ENCODE measurements at places on chromosomes 16 and 17. TPM values are rescaled to one million over a fixed set of nuclear protein-coding genes. Genes with fewer than 3 reads are reported as not detected.

DNA sequence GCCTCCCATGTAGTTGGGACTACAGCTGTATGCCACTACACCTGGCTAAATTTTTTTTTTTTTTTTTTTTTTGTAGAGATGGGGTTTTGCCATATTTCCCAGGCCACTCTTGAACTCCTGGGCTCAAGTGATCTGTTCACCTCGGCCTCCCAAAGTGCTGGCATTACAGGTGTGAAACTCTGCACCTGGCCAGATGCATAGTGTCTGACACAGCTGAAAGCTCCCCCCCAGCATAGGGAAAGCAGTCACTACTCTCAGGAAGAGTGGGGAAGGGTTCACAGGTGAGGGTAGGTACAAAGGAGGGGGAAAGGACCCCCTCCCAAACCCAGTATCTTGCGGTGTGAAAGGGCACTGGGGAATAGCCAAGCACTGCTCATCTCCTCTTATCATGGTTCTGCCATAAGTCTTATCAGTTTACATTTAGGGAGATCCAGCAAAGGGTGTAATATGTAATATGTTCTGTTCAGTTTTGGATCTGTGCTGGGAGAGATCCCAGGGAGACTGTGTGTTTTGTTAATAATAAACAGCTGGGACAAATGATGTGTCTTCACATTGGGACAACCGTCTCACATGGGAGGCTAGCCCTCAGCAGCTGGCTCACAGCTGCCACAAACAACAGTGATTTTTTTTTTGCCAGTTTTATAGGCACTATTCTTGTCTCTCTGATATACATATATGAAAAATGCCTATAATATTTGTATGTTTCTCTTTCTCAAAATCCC lies 6.8 kb upstream of the CAVIN1 start:
- peaks cover 6% of the 10 kb centered on the region for H3K4me1 ChIP-seq
- no peak overlapping the region for H3K27ac ChIP-seq
- H3K4me3 ChIP-seq = no peak overlapping the region

DNA sequence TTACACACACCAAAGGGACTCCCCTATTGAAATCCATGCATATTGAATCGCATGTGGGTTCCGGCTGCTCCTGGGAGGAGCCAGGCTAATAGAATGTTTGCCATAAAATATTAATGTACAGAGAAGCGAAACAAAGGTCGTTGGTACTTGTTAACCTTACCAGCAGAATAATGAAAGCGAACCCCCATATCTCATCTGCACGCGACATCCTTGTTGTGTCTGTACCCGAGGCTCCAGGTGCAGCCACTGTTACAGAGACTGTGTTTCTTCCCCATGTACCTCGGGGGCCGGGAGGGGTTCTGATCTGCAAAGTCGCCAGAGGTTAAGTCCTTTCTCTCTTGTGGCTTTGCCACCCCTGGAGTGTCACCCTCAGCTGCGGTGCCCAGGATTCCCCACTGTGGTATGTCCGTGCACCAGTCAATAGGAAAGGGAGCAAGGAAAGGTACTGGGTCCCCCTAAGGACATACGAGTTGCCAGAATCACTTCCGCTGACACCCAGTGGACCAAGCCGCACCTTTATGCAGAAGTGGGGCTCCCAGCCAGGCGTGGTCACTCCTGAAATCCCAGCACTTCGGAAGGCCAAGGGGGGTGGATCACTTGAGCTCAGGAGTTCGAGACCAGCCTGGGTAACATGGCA lies 2.2 kb downstream of the GAA start:
- H3K36me3 ChIP-seq = peaks cover 30% of the 10 kb centered on the region
- peak; percentile 52 for DNase-seq
- H3K27me3 ChIP-seq = no peaks in the 10 kb centered on the region
- H3K4me1 ChIP-seq = peaks cover 36% of the 10 kb centered on the region
- no peak overlapping the region for H3K27ac ChIP-seq

Gene CDH5
- 62.7 TPM for total RNA-seq

- peak; percentile 51 for DNase-seq
- H3K4me3 ChIP-seq = no peak overlapping the region
- H3K36me3 ChIP-seq = no peaks in the 10 kb centered on the region
- H3K27me3 ChIP-seq = no peaks in the 10 kb centered on the region
Observed at GRCh38 chr17:2949469-2950044, 113.8 kb downstream of the OR1D5 start.

Gene SPPL2C
- total RNA-seq = not detected

Gene SREBF1
- 50.1 TPM for total RNA-seq

Gene GPT2
- 4.2 TPM for total RNA-seq

Gene CLEC19A
- not detected for total RNA-seq

Gene GRIN2C
- 1.5 TPM for total RNA-seq

DNA sequence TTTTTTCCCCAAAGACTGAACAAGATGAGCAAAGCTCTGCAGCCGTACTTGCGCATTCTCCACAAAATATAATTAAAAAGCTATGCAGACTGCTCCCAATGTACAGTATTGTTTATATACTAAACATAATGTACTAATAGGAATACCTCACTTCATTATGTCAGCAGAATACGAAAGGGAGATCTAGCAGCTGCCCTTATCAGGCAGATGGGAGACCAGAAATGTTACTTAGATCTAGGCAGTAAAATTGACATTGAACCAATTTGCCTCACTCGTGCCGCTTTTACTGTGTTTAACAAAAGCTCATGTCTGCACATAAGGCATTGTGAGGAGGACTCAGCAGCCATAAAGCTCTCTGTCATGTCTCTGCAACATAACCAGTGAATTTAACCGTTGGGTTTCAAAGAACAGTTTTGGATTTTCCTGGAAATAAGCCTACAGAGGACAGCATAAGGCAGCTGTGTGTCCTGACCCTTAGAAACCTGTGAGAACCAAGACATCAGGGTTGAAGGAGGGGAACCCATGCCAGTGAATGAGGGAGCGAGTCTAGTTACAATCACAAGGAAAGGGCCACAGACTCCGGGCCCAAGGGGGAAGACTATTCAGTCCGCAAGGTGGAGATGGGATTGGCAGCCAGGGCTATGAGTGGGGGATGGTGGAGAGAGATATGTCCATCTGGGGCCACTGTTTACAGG lies 71.4 kb downstream of the GNAO1 start:
- no peaks in the 10 kb centered on the region for H3K4me1 ChIP-seq
- H3K27me3 ChIP-seq = no peaks in the 10 kb centered on the region
- no peak for DNase-seq
- H3K27ac ChIP-seq = peak overlapping the region; percentile 91

DNA sequence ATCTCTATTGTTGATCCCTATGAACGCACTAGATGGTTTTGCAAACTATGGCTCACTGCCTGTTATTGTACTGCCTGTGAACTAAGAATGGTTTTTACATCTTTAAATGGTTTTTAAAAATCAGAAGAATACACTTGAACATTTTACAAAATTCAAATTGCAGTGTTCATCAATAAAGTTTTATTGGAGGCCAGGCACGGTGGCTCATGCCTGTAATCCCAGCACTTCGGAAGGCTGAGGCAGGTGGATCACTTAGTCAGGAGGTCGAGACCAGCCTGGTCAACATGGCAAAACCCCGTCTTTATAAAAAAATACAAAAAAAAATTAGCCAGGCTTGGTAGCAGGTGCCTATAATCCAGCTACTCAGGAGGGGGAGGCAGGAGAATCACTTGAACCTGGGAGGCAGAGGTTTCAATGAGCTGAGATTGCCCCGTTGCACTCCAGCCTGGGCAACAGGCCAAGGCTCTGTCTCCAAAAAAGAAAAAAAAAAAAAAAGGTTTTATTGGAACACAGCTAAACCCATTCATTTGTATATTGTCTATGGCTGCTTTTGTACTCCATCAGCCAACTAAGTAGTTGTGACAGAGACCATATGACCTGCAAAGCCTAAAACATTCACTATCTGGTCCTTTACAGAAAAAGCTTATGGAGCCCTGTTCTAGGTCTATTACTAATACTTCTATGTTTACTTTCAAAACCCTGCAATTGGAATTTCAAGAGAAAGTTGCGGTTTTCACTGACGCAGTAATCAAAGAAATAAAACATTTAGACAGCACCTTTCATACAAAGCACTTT lies 18.9 kb downstream of the IKZF3 start:
- peaks cover 7% of the 10 kb centered on the region for H3K36me3 ChIP-seq
- H3K4me3 ChIP-seq = no peak overlapping the region
- H3K27ac ChIP-seq = no peak overlapping the region

DNA sequence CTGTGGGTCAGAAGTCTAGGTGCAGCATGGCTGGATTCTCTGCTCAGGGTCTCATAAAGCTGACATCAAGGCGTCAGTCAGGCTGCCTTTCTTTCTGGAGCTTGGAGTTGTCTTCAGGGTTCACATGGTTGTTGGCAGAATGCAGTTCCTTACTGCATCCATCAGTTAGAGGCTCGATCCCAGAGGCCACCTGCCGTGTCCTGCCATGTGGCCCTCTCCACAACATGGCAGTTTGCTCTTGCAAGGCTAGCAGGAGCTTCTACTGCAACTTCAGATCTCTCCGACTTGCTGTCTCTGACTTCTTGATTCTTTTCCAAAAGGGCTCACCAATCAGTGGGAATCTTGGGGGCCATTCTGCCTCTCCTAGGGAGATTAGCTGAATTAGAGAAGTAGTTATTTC lies 11.9 kb downstream of the PITPNC1 start:
- H3K36me3 ChIP-seq = no peaks in the 10 kb centered on the region
- H3K27ac ChIP-seq = peak overlapping the region; percentile 82
- H3K4me3 ChIP-seq = no peak overlapping the region
- no peaks in the 10 kb centered on the region for H3K4me1 ChIP-seq

DNA sequence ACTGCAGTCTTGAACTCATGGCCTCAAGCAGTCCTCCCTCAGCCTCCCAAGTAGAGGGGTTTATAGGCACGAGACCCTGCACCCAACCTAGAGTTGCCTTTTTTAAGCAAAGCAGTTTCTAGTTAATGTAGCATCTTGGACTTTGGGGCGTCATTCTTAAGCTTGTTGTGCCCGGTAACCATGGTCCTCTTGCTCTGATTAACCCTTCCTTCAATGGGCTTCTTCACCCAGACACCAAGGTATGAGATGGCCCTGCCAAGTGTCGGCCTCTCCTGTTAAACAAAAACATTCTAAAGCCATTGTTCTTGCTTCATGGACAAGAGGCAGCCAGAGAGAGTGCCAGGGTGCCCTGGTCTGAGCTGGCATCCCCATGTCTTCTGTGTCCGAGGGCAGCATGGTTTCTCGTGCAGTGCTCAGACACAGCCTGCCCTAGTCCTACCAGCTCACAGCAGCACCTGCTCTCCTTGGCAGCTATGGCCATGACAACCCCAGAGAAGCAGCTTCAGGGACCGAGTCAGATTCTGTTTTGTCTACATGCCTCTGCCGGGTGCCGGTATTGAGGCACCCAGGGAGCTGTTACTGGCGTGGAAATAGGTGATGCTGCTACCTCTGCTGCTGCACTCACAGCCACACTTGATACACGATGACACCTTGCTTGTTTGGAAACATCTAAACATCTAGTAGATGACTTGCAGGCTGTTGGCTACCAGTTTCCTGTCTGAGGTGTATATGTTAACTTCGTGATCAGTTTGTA lies 3.3 kb downstream of the RPL13 start:
- peaks cover 40% of the 10 kb centered on the region for H3K36me3 ChIP-seq
- H3K4me3 ChIP-seq = no peak overlapping the region
- no peak for DNase-seq
- no peaks in the 10 kb centered on the region for H3K27me3 ChIP-seq
- peaks cover 72% of the 10 kb centered on the region for H3K4me1 ChIP-seq

DNA sequence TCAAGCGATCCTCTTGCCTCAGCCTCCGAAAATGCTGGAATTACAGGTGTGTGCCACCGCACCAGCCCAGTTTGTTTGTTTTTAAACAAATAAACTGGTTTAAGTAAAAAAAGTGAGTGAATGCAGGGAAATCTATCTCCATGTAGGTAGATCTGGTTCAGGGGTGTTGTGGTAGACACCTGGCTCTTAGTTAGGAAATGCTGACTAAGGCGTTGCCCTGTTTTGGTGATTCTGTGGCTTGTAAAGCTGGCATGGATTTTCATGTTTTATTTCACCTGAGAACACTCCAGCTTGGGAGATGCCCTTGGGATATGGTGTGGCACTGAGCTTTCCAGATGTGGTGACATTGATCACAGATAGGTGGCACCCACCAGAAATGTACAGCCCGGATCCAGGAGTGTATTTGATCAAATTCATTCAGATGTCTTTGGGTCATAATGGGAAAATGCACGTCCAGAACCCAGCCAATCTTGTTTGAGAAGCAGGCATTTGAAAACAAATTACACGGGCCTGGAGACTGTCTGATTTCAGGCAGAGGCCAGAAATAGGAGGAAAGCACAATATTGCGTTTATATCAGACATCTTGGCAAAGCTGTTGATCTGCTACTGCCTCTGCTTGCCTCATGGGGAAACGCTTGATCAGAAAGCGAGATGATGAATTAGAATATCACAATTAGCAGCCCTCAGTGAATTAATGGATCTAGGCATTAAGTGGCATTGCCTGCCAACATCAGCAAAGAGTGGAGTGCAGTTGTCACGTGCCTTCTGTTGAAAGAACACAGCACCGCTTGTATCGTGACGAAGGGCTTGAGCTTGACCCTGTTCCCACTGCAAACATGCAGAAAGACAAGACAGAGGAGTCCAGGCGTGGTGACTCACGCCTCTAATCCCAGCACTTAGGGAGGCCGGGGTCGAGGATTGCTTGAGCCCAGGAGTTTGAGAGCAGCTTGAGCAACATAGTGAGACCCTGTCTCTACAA lies 7.3 kb upstream of the IL34 start:
- DNase-seq = no peak
- no peaks in the 10 kb centered on the region for H3K27me3 ChIP-seq
- no peak overlapping the region for H3K4me3 ChIP-seq
- H3K36me3 ChIP-seq = no peaks in the 10 kb centered on the region
